ENCODE measurements at places on chromosomes 4 and X.

GRCh38 chr4:173316060-173316459 lies 18.1 kb downstream of the HMGB2 start:
- DNase-seq = no peak

- DNase-seq = no peak
Measured at GRCh38 chr4:118740869-118741268, 55.7 kb downstream of the METTL14 start.

- DNase-seq = no peak
Measured at GRCh38 chr4:187424636-187425035, 570.9 kb upstream of the ZFP42 start.

GRCh38 chr4:66562276-66562806 lies 892.1 kb upstream of the EPHA5 start:
- no peak for DNase-seq

- DNase-seq = no peak
Measured at GRCh38 chr4:78481180-78481579, 70.4 kb upstream of the ANXA3 start.

GRCh38 chr4:118348886-118349285 lies 3.9 kb downstream of the PRSS12 start:
- DNase-seq = no peak

- no peak for DNase-seq
Measured at GRCh38 chrX:72023071-72023470, 108.6 kb downstream of the RTL5 start.

DNA sequence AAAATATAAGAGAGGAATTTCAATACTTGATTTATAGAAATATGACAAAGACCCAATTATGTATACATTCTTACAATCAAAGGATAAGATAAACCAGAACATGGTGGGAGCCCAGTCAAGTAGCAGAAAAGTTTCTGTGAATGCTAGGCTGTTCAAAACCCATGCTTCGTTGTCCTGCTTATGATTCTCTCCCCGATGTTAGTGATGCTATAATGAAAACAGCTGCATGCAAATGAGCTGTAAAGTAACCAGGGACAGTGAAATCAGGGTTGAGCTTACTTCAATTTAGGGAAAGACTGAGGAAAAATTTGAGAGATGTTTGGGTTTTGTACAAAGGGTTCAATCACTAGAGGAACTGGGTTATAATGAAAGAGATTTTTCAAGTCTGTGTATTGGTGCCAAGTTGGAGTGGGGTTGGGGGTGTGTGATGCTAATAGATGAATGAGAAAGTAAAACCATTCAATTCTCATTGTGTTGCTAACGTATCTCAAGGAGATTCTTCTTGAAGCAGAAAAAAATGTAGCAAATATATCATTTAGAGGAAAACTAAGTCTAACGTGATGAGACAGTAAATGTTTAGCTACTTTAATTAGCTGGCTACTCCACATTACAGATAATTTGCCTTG lies 59.3 kb upstream of the PPP1R2C start:
- DNase-seq = no peak

- no peak for DNase-seq
Measured at GRCh38 chrX:7119950-7120877, 27.3 kb upstream of the STS start.

- no peak for DNase-seq
Measured at GRCh38 chr4:22661443-22661842, 31.3 kb upstream of the GBA3 start.

DNA sequence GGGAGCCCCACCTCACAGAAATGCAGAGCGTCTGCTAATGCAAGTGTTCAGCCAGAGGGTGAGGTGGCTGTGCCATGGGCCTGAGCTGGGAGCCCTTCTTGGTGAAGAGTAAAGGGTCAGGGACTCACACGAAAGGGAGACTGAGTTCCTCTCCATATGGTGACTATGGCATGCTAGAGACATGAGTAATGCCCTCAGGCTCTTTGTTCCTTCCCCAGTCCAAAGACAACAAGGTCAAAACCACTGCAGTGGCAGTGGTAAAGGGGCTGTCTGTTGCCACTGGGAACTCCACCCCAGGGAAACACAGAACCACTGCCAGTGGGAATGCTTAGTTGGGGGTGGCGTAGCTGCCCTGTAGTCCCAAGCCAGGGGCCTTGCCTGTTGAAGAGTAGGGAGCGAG lies 22.4 kb downstream of the RAB40AL start:
- DNase-seq = no peak
